ENCODE measurements at places on chromosomes 2 and 18. TPM values are rescaled to one million over a fixed set of nuclear protein-coding genes. Genes with fewer than 3 reads are reported as not detected.

GRCh38 chr2:217551252-217551899, 451.4 kb downstream of the TNS1 start:
- DNase-seq = peak; percentile 53

DNA sequence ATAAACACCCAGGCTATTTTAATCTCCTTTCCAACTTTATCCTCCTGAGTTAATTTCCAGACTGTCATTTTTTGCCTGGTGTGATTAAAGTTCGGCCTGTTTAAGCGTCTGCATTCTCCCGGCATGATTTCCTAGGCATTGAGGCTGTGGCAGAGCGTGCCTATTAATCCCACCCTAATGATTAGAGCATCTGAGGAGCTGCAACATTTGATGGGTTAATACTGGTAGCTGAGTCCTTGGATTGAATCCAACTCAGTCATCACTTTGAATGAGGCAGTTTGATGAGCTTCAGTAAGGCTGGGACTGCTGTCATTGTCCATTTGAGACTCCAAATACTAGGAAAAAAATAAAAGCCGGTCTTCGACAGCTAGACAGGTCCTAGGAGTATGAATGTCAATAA, 882.5 kb downstream of the SLC4A3 start:
- DNase-seq = no peak

ERMN gene
- total RNA-seq = not detected

GRCh38 chr2:238024986-238025385, 35.8 kb upstream of the SCLY start:
- no peak for DNase-seq

GPR45 gene
- not detected for total RNA-seq

GRCh38 chr2:58429014-58429875, 188.1 kb upstream of the FANCL start:
- DNase-seq = no peak

DNA sequence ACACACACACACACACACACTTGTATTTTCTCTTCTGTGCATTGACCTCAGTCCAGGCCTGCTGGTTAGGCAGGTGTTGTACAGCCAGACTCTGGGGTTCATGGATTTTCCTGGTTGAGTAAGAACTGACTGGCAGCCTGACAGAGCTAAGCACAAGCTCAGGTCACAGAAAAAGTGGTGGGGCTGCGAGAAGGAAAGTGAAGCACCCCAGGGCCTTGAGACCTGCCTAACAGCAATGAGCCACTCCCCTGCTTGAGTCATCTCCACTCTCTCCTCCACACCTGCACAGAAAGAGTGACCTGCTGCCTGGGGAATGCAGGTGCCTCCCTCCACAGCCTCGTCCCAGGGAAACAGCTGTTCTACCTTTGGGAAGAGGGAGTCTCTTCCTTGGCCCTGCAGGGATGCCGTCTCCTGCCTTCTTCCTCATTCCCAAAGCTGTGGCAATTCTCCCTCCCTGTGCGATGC, 91.4 kb upstream of the LGALSL start:
- no peak for DNase-seq

- no peak for DNase-seq
These were observed 4.7 kb upstream of the HOXD10 start for GRCh38 chr2:176111846-176112374.

DNA sequence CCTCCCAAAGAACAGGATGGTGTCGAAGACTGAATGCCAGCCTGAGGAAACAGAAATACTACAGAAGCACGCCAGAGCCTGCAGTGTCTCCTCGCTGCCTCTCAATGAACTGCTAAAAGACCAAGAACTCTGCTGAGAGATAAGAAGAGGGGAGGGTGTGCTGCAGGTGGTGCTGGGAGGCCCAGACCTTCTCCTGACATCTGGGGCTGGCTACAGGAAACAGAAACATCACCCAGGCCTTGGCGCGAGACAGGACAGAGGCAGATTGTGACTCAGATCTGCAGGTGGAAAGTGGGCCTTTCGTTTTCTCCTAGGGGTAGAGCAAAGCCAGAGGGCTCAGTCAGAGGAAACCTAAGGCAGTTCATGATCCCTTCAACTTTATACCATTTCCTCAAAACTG, 250.3 kb upstream of the TCF4 start:
- DNase-seq = no peak

NCKAP5 gene
- total RNA-seq = 0.33 TPM

DNA sequence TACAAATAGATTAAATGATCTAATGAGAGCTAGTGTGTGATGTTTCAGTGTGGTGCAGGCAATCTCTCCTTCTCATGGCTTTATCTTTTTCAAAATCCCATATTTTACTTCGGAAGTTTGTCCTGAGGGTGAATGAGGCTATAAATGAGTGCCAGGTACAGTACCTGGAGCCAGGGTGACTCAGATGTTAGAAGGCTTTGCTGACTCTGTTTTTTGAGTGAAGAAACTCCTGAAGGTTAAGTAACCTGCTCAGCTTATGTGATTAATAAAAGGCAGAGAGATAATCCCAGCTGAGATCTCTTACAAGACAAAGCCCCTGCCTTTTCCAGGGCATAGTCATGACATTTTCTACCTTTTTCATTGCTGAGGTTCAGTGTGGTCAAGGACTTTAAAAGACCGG, 52.6 kb downstream of the MGAT5 start:
- no peak for DNase-seq

DNA sequence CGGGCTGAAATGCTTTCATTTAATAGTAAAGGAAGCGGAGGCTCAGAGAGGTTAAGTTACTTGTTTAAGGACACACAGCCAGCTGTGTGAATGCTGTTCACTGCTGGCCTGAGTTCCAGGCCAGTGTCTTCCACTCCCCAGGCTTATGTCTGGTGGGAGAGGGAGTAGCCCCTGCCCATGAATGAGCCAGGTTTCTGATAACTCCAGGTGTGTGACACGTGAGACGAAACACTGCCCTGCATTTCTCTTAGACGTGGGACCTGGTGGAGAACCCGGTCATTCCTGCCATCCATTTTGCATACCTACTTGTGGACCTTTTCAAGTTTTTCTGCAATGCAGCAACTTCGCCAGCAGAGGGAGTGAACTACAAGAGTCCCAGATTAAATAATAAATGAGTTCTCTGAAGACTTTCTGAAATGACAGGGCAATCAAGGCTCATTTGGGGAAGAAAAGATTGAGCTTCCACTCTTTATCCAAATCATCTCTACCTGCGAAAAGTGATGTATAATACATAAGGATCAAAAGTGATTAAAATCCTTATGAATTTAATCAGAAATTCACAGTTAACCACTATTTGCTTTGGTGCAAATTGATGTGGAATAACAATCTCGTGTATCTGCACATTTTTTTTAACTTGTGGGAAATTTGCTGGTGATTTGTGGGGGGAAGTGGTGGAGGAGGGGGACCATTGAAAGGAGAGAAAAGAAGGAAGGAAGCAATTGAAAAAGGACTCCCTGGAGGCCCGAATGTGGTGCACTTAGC, 79.4 kb upstream of the ASB18 start:
- peak; percentile 41 for DNase-seq

DNA sequence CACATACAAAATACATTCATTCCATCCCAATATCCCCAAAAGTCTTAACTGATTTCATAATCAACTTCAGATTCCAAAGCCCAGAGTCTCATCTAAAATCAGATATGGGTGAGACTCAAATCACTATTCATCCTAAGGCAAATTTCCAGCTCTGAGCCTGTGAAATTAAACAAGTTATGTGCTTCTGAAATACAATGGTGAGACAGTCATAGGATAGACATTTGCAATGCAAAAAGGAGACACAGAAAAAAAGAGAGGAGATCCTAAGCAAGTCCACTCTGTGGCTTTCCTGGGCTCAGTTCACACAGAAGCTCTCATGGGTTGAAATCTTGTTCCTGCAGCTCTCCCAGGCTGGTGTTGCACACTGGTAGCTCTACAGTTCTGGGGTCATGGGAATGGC, 18.3 kb downstream of the ZNF892 start:
- DNase-seq = no peak

DNA sequence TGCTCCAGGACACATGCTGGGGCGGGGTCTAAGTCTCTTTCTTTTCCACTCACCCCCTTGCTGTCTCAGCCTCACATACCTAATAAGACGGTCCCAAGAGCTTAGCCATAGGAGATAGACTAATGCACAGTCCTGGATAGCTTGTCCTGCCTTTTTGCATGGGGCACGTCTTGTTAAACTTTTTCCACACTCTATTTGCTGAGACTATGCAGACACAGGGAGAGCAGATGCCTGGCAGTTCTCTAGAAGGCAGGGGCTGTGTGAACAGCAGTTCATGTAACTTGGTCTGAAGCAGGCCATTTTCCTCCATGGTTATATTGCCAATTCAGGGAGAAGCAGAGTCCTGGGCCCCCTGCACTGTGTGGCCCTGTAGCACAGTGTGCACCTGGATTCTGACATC, 142.1 kb downstream of the SEPTIN10 start:
- no peak for DNase-seq
